GM12892 (cell line): ENCODE measurements at places on chromosomes 7 and 10.

DNA sequence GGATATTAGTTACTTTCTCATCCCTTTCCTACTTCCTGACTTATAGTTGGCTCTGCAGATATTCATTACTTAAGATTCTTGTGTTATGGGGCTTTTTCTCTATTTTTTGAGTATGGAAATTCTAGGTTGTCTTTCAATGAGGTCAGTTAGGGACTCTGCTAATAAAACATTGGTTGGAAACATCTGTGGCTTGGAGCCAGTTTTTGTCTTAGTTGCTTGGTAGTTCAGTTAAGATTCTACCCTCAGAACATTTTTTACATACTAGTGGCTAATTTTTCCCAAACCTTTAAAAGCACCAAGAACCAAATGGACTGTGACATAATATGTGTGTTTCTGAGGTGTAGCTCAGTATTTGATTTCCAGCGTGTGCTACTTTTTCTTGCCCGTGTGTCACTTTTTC lies 305.6 kb upstream of the FZD1 start:
- no peak for DNase-seq

- DNase-seq: no peak
These were observed 125.8 kb upstream of the PDSS1 start for GRCh38 chr10:26571655-26572054.

DNA sequence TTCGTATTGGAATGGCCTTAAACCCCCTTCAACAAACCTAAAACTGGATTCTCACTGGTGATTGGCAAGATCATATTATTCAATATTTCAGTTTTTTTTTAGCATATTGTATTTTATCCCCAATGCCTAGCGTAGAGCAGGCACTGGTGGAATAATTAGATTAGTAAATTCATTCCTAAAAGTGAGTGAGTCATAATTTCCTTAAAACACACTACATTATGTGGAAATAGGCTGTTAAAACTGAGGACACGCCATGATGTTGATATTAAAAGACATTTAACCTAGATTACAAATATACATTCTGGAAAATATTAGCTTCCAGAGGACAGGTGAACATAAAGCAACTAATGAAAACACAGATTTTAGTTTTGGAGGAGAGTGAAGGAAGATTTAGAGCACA lies 463.9 kb downstream of the PARD3 start:
- no peak for DNase-seq

- no peak for DNase-seq
These were observed 256.3 kb upstream of the KLF14 start for GRCh38 chr7:130990178-130990832.

DNA sequence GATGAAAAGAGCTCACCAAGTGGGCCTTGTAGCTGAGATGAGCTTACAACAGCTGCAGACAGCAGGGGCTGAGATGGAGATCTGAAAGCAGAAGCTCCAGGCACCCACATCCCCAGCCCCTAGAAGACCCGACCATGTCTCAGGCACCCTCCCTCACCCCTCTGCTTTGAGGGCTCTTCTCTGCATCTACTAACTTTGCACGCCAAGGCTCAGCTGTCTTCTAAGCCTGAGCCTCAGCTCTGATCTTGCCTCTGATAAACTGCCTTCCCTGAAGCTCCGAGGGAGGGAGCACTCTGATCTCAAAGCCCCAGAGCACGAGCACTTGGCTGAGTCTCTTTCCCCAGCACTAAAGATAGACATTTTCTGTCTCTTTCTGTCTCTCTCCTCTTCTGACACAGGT lies 42.0 kb downstream of the ANXA8 start:
- no peak for DNase-seq

DNA sequence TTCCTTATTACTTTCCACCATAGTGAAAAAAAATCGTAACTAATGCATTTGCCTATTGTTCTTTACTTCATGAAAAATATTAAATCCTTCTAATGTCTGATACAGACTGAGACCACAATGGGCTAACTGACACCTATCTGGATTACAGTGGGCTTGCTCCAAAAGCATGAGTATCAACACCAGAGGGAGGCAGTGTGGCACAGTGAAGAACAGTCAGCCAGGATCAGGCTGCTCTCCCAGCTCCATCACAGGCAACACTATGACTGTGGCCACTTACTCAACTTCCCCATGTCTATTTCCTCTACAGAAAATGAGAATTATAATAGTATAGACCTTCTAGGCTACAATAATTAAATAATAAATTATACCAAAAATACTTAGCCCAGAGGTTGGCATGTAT lies 97.2 kb downstream of the SLC25A13 start:
- no peak for DNase-seq
